Smooth muscle cell of bladder (primary cell): ENCODE measurements at places on chromosomes 7 and 10. TPM values are rescaled to one million over a fixed set of nuclear protein-coding genes. Genes with fewer than 3 reads are reported as not detected.

The ST8SIA6 gene
- not detected in 2 replicates for total RNA-seq

The MSANTD7 gene
- total RNA-seq = 14.5 and 17.2 TPM in 2 replicates

The NEBL gene
- total RNA-seq = under 0.01 and 0.09 TPM in 2 replicates

The PNLIP gene
- total RNA-seq = not detected in 2 replicates
